ENCODE measurements at places on chromosomes 2 and 18.

- no peak for DNase-seq
Observed at GRCh38 chr2:193793914-193794313, 1599.2 kb upstream of the TMEFF2 start.

DNA sequence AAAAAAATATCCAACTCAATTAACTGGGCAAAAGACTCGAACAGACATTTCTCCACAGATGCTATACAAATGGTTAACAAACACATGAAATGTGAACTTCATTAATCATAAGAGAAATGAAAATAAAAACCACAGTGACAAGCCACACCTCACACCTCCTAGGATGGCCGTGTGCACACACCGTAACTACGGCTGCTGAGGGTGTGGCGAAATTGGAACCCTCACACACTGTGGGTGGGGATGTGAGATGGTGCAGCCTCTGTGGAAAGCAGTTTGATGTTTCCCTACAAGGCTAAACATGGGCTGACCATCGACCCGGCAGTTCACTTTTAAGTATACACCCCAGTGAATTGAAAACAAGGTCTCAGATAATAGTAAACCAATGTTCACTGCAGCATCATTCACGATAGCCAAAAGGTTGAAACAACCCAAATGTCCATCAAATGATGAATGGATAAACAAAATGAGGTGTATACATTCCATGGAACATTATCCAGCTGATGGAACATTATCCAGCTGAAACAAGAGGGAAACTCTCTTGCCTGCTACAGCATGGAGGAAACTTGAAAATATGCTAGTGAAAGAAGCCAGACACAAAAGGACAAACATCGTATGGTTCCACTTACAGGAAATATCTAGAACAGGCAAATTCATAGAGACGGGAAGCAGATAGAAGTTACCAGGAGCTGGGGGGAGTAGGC lies 32.2 kb downstream of the ZAP70 start:
- DNase-seq = no peak

GRCh38 chr2:12915787-12916186 lies 199.1 kb downstream of the TRIB2 start:
- DNase-seq = no peak

DNA sequence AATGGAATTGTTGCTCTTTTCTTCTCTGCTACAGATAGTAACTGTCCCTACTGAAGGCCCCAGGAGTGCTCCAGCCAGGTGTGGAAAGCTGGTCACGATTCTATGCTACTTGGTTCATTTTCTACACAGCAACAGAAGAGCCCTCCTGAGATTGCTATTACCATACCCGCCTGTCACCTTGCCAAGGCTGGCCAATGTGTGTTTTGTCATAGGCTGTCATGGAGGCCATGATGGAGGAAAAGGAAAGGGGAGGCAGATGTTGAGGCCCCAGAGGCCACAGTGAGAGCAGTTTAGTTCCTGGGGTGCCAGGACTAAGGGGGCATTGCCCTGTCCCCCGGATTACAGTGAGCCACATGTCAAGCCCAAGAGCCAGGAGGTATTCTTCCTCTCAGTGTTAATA lies 952 bp downstream of the ELMOD3 start:
- no peak for DNase-seq

- no peak for DNase-seq
Observed at GRCh38 chr2:56666777-56667176, 483.0 kb downstream of the CCDC85A start.
